ENCODE measurements at places on chromosomes 7 and 10.

- DNase-seq: peak; percentile 43
Observed at GRCh38 chr10:12350167-12350872, 973 bp downstream of the CAMK1D start.

- no peak for DNase-seq
Observed at GRCh38 chr10:47244560-47245500, 55.2 kb upstream of the GDF10 start.

GRCh38 chr10:131802996-131803395 lies 97.8 kb upstream of the PPP2R2D start:
- DNase-seq: no peak

DNA sequence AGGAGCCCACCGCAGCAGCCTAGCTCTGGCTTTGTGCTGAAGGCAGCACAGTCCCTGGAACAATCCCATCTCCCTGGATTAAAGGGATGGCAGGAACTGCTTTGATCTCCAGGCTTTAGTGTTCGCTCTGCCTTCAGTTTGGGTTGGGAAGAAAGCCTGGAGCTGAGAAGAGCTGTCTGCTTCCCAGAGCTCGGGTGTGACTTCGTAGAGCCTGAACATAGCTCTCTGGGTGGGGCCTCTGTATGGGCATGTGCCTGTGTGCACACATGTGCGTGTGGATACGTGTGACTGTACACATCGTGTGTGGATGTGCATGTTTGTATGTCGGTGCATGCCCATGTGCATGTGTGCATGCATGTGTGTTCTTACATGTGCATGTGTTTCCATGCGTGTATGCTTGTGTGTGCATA lies 8.7 kb downstream of the ADCY1 start:
- DNase-seq: no peak

GRCh38 chr10:80321183-80321582 lies 31.7 kb upstream of the MAT1A start:
- no peak for DNase-seq

DNA sequence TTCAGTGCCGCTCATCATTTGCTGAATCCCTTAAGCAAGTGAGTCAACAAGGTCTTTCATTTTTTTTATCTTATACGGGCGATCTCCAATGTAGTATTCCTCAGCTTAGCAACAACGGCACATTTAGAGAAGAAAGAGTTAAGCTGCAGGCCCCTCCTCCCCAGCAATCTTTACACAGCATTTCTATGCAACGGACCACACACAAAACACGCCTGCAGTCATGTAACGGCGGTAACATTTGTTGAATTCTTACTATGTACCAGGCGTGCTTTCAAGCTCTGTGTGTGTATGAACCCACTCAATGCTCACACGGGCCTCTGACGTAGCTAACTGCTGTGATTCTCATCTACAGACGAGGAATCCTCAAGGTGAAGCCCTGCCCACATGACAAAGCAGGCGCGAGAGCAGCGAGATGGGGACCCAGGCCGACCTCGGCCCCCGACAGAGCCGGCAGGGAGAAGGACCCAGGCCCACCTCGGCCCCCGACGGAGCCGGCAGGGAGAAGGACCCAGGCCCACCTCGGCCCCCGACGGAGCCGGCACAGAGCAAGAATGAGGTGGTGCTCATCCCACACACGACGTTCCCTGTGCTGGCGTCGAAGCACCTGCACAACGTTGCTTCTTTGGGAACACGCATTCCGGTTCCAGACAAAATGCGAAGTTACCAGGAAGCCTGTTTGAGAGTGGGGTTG lies 240.7 kb downstream of the ZMYND11 start:
- DNase-seq: no peak

- DNase-seq: no peak
Observed at GRCh38 chr7:25384788-25385505, 156.7 kb upstream of the NPVF start.

DNA sequence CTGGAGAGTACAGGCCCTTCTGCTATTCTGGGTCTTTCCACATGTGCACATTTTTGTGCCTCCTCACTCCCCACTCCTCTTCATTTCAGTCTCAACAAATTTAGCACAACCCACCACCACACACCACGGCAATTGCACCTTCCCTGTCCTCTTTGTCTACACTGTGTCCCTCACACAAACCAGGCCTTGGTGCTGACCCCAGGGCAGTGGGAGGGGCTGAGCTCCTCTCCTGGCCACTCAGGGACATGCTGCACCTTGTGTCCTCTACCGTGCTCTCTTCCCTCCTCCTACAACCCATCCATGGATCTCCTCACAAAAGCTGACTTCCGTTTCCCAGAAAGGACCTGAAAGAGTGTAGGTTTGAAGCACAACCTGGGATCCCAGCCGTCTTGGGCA lies 90.9 kb upstream of the IKZF1 start:
- DNase-seq: no peak

- DNase-seq: no peak
Observed at GRCh38 chr10:131009791-131010190, 301.7 kb downstream of the TCERG1L start.

- DNase-seq: no peak
Observed at GRCh38 chr10:2329082-2329481, 591.8 kb upstream of the ADARB2 start.

DNA sequence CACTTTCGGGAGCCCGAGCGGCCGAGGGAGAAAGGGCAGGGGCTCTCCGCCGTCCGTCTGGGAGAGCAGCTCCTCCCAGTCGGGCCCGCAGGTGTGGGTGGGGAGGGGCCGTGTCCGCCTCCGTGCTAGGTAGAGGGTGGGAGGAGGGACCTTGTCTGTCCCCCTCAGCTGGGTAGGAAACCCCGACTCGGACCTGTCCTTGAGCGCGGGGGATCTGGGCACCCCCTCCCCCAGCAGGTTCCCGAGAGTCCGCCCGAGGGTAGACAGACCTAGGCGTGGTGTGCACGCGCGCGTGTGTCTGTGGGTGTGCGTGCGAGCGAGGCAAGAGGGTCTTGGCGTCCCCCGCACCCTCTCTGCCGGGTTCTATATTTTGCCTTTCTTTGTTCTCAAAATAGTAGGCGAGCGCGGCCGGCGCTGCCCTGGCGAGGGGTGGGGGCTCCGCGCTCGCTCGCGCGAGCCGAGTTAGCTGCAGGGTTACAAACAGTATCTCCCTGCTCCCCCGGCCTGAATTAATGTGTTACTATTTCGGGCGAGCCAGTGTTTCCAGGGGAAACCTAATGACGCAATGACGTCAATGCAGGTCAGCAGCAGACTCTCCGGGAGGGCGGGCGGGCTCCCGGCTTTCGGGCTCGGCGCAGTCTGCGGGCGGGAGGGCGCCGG lies 73.9 kb upstream of the LEP start:
- DNase-seq: no peak

DNA sequence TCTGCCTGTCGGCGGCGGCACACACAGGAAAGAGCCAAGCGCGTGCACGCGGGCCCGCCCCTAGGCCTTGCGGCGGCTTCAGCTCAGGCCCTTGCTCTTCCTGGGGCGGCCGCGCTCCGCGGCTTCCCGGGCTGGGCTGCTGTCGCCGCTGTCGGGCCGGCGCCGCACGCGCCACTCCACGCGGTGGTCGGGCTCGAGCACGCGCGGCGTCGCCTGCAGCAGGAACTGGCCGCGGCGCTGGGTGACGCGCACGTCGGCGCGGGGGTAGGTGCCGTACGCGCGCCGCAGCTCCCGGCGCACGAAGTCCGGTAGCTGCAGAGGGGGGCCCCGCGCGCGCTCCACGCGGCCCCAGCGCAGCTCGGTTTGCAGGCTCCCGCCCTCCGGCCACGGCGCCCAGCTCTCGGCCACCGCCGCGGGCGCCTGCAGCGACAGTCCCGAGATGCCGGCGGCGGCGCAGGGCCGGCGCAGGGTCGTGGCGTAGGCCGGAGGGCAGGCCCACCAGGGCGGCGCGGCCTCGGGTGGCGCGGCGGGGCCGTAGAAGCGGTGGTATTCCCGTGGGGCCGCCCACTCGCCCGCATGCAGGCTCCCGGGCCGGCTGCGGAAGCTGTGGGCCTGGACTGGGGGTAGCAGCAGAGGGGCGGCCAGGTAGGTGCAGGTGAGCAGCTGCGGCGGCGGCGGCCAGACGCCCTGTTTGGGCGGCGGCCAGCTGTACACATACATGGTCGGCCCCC lies 804 bp downstream of the C10orf95 start:
- peak; percentile 82 for DNase-seq

- DNase-seq: no peak
Observed at GRCh38 chr10:101464599-101464998, 110.6 kb downstream of the BTRC start.

DNA sequence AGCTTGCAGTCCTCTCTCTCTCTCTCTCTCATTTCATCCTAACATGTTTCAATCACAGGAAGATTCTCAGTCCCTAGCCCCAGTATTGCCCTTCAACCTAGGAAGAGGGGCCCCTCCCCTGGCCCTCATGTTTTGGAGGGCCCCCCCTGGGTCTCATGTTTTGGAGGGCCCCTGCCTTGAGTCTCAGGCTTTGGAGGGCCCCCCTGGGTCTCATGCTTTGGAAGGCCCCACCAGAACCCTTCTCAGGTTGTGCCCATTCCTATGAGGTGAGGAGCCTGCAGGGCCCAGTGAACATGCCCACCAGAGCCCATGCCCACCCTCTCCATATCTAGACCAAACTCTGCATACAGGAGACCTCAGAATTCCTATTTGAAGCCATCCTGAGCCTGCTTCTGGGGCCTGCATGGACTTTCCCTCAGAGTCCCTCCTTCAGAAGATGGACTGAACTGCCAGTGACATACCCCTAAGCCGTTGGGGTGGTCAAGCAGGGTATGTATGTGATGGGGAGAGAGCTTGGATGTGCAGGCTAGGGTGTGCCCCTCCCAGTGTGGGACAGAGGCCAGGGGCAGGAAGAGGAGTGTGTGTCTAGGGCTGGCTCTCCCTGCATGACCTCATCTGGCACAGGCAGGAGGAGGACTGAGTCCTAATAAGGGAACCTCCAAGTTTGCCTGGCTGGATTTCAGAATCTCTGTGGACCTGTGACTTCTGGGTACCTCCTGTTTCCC lies 8.1 kb upstream of the VDAC2 start:
- no peak for DNase-seq

- no peak for DNase-seq
Observed at GRCh38 chr7:17422966-17423365, 124.5 kb downstream of the AHR start.

GRCh38 chr10:47231414-47231813 lies 68.6 kb upstream of the GDF10 start:
- DNase-seq: no peak

DNA sequence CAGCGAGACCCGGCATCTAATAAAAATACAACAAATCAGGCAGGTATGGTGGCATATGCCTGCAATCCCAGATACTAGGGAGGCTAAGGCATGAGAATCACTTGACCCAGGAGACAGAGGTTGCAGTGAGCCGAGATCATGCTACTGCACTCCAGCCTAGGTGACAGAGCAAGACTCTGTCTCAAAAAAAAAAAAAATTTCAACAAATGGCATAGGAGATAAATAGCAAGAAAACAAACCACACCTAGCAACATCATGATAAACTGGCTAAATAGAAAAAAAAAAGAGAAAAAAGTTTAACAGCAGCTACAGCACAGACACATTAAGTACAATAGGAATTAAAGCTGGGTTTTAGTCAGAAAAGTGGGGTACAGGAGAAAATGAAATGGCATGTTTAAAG lies 1034.6 kb upstream of the LRRN3 start:
- DNase-seq: no peak

DNA sequence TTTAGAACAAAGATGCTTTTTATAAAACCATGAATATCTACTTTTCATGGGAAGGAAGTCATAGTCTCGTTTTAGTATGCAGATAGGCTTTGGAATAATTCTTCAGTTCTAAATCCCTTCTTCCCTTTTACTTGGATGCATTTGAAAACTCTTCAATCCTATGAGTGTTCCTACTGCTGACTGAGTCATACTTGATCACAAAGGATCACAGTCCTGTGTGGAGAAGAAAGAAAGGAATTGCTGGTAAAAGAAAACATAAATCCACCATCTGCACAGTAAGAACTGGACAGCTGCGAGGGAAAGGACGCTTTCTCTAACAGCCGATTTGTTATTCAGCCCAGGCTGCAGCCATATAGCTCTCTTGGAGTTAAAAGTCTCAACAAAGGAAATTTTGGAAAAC lies 209.9 kb downstream of the SEMA3E start:
- no peak for DNase-seq

DNA sequence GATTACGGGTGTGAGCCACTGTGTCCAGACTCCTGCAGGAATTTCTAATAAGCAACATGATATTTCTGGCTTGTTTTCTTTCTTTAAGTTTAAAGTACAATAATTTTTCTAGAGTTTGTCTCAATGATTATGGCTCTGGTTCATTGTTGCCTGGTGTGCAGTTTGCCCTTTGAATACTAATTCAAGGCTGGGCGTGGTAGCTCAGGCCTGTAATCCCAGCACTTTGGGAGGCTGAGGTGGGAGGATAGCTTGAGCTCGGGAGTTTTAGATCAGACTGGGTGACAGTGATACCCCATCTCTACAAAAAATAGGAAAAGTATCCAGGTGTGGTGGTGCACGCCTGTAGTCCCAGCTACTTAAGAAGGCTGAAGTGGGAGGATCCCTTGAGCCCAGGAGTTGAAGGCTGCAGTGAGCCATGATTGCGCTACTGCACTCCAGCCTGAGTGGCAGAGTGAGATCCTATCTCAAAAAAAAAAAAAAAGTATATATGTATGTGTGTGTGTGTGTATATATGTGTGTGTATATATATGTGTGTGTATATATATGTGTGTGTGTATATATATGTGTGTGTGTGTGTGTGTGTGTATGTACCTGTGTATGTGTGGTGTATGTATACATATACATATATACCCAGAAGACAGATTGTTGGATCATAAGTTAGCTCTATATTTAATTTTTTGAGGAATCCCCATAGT lies 8.2 kb downstream of the ADIRF start:
- no peak for DNase-seq

DNA sequence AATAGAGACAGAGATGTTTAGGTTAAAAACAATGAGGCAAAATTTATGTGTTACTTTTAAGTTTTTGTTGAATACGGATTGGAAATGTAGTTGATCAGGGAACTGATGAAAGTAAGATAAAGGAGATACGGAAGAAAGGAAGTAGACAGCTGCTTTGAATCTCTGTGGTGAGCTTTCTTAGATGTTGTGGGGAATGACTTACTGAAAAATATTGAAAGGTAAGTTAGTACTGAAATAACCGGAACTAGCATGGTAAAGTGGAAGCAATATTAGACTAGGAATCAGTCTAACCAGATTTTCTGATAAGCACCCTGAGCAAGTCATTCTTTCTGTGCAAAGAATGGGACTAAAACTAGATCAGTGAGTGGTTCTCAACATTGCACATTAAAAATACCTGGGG lies 34.8 kb downstream of the LUC7L2 start:
- no peak for DNase-seq
